ENCODE measurements at places on chromosomes 4 and X.

DNA sequence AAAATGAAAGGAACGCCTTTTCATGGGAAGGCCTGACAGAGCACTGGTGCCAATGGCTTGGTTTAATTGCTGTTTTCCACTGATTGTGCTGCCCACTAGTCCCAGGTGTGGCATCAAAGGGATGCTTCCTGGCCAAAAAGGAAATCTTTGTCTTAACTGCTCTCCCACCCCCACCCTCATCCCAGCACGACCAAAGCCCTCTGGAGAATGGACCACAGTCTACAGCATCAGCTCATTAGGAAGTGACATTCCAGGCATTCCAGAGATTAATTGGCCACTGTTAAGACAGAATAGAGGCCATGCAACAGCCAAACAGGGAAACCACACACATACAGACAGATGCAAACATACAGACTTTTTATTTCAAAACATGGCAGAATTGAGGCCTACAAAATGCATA lies 143.2 kb downstream of the LHFPL1 start:
- DNase-seq, result no peak

GRCh38 chrX:97682991-97683840 lies 799.5 kb downstream of the RPA4 start:
- no peak for DNase-seq

DNA sequence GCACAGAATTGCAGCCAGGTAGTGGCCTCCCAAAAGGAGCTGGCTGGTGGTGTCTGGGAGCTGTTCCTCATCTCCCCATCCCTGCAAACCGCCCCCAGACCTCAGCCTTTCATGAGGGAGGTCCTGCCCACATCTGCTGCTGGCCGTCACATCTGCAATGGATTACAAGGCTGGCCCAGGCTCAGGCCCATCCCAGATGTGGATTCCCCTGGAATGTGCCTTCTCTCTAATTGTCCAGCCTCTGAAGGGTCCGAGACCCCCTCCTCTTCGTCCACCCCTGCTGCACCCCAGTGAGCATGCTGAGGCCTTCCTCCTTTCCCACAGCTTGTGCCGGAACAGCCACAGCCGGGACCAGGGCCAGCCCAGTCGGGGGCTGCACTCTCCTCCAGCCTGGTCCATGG lies 115.0 kb upstream of the NALF2 start:
- no peak for DNase-seq

- DNase-seq, result no peak
Measured at GRCh38 chr4:13892739-13893105, 265.2 kb upstream of the BOD1L1 start.

- no peak for DNase-seq
Measured at GRCh38 chrX:10062980-10063379, 93.8 kb upstream of the CLCN4 start.

DNA sequence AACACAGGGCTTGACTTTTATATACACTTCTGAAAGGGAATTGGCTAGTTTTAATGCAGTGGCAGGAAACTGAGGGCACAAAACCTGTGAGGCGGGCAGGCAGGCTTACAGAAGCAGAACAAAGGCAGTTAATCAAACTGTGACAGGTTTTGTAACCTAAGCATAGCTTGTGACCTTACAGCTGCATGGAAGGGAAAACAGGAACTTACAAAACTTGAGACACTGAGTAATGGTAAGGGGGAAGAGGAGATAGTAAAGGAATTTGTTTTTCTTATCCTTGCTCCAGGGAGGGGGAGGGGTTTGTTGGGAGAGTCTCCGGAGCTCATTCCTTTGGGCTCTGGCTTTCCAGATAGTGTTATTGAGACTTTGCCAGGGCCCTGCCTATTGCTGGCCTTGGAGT lies 55.6 kb downstream of the SLITRK4 start:
- no peak for DNase-seq

DNA sequence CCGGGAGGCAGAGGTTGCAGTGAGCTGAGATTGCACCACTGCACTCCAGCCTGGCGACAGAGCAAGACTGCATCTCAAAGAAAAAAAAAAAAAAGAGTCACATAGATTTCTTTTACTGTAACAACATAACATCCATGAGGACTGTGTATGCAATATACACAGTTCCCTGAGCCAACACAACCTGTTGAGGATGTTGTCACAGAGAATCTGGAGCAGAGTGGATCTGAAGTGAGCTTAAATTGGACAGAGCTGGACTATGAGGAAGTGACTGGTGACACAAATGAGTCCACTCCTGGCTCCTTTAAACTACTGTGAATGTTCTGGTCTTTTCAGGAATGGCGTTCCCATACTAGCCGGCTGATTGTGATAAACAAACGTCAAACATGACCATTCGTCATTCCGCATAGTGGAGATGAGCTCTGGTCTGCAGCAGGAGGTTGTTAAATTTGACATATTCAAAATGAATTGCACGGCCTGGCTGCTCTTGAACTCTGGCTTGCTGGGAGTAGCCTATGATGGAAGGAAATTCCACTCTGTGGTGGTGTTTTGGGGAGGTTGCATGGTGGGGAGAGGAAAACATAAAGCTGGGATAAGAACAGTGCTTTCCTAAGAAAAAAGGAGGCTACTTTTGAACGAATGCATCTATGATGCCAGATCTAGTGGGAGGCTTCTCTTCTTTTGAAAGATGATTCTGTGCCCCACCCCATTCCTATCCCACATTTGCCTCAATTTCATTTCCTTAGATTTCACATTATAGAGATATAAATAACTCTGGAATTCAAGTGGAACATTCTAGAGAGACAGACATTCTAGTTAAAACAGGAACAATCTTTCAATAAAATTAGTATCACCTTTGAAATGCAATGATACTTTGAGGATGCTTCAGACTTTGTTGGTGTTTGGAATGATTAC lies 149.5 kb downstream of the SHROOM3 start:
- DNase-seq, result no peak

DNA sequence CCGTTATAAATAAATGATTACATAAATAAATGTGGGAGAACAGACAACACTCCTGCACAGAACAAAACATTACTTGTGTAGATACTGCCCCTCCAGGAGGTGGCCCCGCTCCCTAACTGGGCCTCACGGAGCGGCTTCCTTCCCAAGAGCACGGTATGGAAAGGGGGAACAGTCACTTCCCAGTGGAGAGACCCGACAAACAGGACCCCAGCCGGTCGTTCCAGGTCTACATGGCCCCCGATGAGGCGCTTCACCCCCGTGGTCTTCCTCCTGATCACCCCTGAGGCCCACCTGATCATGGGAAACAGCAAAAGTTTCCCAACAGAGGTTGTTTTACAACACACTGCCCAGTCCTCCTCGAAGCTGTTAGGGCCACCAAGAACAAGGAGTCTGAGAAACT lies 6.6 kb upstream of the SLC6A8 start:
- no peak for DNase-seq

DNA sequence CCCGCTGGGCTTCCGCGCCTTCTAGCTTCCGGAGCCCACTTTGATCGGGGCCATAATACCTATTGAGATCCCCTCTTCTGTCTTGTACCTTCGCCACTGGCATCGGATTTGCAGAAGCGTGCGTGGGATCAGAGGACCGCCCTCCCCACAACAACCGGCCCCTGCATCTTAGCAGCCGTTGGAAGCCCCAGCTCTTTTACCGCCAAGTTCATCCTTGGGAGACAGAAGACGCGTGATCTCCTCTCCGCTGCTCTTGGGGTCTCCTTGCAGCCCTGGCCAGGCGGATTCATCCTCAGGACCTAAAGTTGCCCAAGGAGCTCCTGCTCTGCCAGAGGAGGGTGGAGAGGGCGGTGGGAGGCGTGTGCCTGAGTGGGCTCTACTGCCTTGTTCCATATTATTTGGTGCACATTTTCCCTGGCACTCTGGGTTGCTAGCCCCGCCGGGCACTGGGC lies 1.6 kb downstream of the SLIT2 start:
- DNase-seq, result no peak

DNA sequence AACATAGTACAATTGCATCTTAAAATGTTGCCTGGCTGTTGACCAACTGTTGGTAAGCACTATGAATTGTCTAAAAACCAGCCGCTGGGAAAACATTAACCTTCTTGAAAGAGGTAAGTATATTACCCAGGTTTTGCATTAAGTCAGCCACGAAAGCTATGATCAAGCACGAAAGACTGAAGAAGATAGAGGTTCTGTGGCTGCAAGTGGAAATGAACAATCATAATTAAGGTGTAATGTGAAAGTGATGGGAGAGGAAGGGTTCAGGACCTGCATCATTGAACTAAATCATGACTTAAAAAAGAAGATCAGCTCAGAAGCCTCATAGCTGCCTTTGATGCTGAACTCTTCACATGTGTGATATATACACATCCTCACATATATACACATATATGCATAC lies 341.0 kb downstream of the NR3C2 start:
- DNase-seq, result no peak

- DNase-seq, result no peak
Measured at GRCh38 chrX:130789793-130790192, 113.2 kb downstream of the ENOX2 start.

DNA sequence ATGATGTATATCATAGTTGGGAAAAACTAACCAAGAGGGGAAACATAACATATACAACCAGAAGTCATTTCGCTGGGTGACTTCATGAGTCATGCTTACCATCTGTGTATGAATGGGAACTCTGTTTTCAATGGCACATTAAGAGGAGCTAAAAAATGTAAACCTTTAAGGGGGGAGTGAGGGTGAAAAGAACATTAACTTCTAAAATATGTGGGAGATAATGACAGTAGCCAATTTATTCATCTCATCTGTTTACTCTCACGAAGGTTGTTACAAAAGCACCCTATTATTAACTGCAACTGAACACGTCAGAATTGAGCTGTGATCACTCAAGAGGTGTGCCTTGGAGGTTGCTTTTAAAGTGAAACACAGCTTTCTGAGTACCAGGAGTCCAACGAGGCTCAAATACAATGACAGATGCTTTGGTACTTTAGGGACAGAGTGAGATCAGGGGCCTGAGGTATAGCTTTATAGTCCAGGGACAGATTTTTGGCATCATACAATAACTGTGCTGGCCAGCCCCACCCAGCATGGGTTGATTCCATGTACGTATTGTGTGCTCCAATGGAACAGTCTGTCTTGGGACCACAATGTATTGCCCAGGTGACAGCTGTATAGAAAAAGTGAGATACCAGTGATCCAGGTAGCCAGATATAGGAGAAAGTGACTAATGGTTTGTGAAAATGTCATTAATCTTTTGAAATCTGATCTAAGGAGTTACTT lies 107.3 kb downstream of the AMMECR1 start:
- no peak for DNase-seq

DNA sequence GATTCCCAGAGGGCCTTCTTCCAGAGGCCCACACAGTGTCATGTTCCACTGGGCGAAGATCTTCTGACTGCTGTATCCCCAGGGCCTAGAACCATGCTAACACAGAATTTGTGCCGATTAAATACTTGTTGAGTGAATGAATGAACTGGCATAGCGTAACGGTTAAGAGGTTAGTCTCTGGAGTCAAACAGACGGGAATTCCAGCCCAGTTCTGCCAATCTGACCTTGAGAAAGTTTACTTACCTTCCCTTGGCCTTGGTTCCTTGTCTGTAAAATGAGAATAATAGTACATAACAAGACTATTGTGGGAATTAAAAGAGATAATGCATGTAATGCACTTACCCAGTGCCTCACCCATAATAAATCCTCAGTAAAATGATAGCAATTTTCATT lies 58.3 kb upstream of the PLAC1 start:
- no peak for DNase-seq
